A549 treated with AZD2906 at 1 μM for 4 hours (cell line): ENCODE measurements at places on chromosomes 1 and 21. TPM values are rescaled to one million over a fixed set of nuclear protein-coding genes. Genes with fewer than 3 reads are reported as not detected.

The SPRR2B gene
- not detected in 5 replicates for total RNA-seq

The MFAP2 gene
- 0.85 to 1.4 TPM (median 0.93 TPM) in 5 replicates for total RNA-seq

The TLCD4 gene
- 7.5 to 13.3 TPM (median 11.2 TPM) in 5 replicates for total RNA-seq

The F5 gene
- 0.06 to 0.45 TPM (median 0.16 TPM) in 5 replicates for total RNA-seq

The SSBP3 gene
- total RNA-seq: 5.5 to 6.7 TPM (median 6.1 TPM) in 5 replicates

The HHAT gene
- 1.5 to 1.9 TPM (median 1.7 TPM) in 5 replicates for total RNA-seq

The RNASEL gene
- 1.4 to 2.0 TPM (median 1.7 TPM) in 5 replicates for total RNA-seq

The MYCL gene
- 0.82 to 1.6 TPM (median 1.2 TPM) in 5 replicates for total RNA-seq

The C1orf94 gene
- 0.05 to 0.06 TPM (median 0.06 TPM) in 3 of 5 replicates, not detected in the others for total RNA-seq

The IVL gene
- total RNA-seq: 0.06 to 0.18 TPM (median 0.11 TPM) in 4 of 5 replicates, not detected in the other

The TRNP1 gene
- 189 to 300 TPM (median 281 TPM) in 5 replicates for total RNA-seq

The LCE3D gene
- total RNA-seq: 2.8 to 4.4 TPM (median 3.1 TPM) in 5 replicates

The TOR1AIP1 gene
- 27.3 to 34.1 TPM (median 28.3 TPM) in 5 replicates for total RNA-seq

The RCAN3 gene
- 12.1 to 15.7 TPM (median 14.1 TPM) in 5 replicates for total RNA-seq

The EXO1 gene
- total RNA-seq: 18.9 to 30.5 TPM (median 21.0 TPM) in 5 replicates

The KPRP gene
- not detected in 5 replicates for total RNA-seq

The CLDN19 gene
- not detected in 5 replicates for total RNA-seq

The KRTAP19-3 gene
- not detected in 5 replicates for total RNA-seq

The SLFNL1 gene
- 0.02 to 0.05 TPM (median 0.05 TPM) in 3 of 5 replicates, not detected in the others for total RNA-seq
